ENCODE measurements at places on chromosomes 16 and 17.

- no peak for DNase-seq
These were observed 4.3 kb upstream of the ALDH3A1 start for GRCh38 chr17:19752216-19753050.

DNA sequence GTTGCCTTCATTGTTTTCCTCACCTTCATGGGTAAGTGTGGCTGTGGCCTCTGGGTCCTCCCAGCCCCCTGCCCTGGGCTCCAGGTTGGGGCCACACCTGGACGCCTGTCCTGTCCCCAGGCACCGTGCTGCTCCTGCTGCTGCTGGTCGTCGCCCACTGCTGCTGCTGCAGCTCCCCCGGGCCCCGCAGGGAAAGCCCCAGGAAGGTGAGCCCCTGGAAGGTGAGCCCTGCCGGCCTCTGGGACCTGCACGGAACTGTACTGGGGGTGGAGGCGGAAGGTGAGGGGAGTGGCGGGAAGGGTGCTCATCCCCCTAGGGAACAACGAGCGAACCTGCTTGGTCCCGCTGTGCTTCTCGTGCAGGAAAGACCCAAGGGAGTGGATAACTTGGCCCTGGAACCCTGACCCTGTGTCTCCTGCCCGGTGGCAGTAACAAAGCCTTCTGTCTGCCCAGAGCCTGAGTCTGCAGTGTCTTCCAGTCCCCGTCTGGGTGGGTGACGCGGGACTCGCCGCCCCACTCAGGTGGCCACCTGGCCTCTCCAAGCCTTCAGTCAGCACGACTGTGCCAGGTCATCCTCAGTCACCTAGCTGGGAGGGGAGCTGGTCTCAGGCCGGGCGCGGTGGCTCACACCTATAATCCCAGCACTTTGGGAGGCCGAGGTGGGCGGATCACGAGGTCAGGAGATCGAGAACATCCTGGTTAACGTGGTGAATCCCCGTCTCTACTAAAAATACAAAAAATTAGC, 831 bp downstream of the SMIM22 start:
- no peak for DNase-seq

DNA sequence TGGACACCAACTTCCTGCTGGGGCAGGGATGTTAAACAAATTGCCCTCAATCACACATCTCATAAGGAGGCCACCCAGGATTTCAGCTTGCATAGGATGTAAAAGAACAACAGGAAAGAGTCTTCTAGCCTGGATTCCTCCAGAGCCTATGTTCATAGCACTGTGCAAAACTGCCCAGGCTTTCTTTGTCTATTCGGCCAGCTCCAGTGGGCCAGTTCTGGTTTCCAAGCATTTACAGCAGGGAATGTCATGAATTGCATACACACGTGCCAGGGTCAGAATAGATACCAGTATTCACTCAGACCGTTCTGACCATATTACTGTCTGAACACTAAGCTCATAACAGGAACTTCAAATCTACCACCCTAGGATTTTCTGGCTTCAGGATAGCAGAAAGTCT, 273.2 kb downstream of the CDH8 start:
- DNase-seq, result no peak

- DNase-seq, result no peak
These were observed 388 bp downstream of the RHBDL3 start for GRCh38 chr17:32266051-32266388.

DNA sequence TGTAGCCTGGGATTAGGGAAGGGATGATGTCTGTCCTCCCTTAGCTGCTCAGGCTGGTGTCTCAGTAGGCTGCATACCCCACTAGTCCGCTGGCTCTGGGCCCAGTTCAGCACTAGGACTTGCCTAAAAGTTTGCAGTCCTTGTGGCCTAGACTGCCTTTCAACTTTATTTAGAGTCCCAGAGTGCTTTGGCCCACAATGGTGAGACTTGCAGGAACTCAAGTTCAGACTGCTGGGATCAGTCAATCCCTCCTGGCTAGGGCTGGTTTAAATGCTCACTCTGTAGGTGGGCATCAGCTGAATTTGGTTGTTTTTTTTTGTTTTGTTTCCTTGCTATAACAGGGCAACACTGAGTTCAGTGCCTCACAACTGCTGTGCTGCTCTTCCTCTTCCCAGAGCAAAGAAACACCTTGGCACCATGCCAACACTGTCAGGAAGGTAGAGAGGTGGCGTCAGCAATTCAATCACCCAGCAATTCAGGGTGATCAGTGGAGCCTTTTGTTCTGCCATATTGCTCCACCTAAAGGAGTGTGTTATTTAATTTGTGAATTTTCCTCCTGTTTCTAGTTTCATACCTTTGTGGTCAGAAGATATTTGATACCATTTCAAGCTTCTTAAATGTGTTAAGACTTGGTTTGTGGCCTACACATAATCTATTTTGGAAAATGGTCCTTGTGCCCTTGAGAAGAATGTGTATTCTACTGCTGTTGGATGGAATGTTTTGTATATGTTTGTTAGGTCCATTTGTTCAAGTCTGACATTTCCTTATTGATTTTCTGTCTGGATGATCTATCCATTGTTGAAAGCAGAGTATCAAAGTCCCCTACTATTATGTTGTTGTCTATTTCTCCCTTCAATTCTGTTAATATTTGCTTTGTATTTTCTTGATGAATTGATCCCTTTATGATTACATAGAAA, 284.0 kb upstream of the PMFBP1 start:
- no peak for DNase-seq

DNA sequence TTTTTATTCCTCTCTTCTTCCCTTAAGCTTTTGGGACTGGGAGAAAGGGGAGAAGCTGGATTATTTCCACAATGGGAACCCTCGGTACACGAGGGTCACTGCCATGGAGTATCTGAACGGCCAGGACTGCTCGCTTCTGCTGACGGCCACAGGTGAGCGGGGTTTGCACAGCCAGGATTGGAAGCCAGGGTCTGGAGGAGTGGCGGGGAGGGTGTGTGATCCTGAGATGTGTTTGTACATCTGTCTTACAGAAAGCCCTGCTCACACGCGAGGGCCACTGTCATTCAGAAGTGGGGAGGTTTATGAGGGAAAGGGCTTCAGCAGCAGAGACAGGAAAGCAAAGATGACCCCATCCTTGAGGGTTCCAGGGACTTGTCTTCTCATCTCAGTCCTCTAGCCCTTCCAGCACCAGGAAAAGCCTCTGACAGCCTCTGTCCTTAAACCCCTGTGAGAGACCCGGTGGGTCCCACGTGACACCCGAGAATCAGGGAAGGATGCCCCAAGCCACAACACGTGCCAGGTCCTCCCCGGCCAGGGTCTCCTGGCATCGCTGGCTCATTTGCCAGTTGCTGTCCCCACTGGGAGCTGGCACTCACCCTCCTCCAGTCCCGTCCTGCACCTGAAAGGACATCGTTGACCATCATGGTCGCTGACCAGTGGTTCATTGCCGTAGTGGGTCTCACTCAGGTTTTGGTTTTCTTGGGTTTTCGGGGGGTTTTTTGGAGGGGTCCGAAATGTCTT, 44.3 kb upstream of the CHMP6 start:
- no peak for DNase-seq

DNA sequence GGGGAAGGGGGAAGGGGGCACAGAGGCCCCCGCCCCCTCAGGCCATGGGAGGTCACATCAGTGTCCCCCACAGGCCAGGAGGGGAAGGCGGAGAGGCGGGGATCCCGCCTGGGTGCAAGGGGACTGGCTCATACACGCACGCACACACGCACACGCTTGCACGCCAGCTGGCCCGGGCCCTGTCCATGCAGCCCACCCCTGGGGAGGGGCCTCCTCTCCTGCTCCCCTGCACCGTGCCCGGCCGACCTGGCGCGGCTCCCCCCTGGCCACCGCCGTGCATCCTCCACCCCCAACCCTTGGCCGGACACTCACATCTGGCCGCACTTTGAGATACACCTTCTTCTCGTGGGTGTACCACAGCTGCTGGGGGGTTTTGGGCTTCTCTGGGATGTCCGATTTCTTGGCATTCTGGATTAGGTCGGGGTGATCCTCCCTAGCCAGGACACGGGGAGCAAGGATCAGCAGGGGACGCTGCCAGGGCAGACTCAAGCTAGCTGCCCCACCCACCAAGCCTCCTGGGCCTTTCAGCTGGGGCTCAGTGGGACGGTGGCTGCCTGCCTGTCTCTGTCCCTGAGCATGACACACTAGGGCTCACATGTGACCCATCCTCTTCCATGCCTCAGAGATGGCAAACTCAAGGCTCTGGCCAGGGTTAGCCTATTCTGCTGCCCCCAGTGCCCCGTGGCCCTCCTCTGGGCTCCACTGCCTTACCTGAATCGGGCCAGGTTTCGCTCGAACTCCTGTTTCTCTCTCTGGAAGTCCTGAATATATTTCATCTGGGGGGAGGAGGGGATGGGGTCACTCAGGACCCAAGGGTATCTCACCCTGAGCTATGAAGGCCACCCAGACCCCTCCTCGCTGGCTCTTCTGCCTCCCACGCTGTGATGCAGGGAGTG, 6.7 kb downstream of the UBTF start:
- DNase-seq, result no peak

- no peak for DNase-seq
These were observed 36.6 kb upstream of the ACSM2B start for GRCh38 chr16:20612551-20613480.

- DNase-seq, result no peak
These were observed 4.6 kb downstream of the TERF2 start for GRCh38 chr16:69381231-69381630.

- DNase-seq, result no peak
These were observed 3.4 kb upstream of the KCNJ16 start for GRCh38 chr17:70071620-70072019.

DNA sequence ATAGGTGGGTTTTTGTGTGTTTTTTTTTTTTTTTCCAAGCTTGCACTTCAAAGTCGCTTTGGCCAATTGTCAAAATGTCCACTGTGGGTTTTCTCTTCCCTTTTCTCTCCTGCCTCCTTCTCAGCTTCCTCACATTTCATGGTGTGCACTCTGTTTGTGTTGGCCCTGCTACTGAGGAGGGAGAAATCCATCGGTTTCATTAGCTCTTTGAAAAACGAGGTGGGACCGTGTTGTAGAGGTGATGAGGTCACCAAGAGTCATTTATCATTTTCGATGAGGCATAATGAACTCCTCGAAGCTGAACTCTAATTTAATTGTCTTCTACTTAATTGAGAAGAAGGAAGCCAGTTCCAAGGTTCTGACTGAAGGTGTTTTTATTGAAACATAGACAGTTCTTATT, 174.4 kb upstream of the TOX3 start:
- no peak for DNase-seq

- DNase-seq, result no peak
These were observed 28.0 kb downstream of the PRKCB start for GRCh38 chr16:23863511-23864422.

- no peak for DNase-seq
These were observed at the start of gene NGFR for GRCh38 chr17:49494986-49495841. Gene NGFR, plus strand, starts transcription at chr17:49495293. Its CDS starts 125 bp downstream, at chr17:49495418.

GRCh38 chr16:31487720-31488467, 5.0 kb downstream of the SLC5A2 start:
- no peak for DNase-seq
